Glomerular endothelial cell (primary cell): ENCODE measurements at places on chromosomes 16 and 17.

DNA sequence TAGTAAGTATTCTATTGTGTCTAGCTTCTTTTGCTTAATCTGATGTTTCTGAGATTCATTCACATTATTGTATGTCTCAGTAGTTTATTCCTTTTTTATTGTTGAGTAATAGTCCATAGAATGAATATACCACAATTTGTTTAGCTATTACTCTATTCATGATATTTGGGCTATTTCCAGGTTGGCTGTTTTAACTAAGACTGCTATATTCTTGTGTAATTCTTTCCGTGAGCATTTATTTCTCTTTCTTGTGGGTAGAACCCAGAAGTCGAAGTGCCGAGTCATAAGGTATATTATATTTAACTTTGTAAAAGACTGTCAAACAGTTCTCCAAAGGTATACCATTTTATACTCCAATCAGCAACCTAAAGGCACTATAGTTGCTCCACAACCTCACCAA lies 160.8 kb downstream of the ANKFN1 start:
- DNase-seq, result no peak

DNA sequence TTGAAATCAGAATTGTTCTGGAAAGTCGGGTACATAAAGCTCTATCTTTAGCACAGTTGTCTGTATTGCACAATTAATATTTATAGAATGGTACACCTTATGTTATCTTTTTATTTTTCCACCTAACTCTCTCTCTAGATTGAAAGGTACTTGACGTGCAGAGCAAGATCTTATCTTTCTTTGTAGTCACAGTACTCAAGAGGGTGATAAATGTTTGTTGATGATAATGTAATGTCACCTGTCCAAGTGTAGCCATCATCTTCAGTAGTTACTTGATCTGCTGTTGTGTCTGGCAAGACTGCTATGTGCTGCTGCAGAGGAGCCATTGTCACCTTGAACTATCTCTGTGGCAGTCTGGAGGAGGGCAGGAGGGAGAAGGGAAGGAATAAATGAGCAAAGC lies 5.3 kb downstream of the HMOX2 start:
- DNase-seq, result no peak

DNA sequence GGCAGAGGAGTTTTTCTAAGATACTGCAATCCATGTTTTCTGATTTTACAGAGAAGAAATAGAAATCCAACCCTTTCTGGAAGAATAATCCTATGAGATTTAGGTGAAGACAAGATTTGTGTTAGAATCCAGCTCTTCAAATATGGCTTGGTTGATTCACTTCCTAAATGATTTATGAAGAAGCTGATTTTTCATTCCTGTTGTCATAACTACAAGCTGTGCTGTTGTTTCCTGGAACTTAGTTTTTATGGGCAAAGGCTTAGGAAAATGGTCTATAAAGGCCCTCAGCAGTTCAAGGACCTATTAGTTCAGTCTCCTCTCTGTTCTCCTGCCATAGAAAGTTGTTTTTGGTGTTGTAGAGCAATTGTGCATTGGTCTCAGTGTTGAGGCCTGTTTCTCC lies 174.2 kb upstream of the FAM20A start:
- DNase-seq, result peak; percentile 63

DNA sequence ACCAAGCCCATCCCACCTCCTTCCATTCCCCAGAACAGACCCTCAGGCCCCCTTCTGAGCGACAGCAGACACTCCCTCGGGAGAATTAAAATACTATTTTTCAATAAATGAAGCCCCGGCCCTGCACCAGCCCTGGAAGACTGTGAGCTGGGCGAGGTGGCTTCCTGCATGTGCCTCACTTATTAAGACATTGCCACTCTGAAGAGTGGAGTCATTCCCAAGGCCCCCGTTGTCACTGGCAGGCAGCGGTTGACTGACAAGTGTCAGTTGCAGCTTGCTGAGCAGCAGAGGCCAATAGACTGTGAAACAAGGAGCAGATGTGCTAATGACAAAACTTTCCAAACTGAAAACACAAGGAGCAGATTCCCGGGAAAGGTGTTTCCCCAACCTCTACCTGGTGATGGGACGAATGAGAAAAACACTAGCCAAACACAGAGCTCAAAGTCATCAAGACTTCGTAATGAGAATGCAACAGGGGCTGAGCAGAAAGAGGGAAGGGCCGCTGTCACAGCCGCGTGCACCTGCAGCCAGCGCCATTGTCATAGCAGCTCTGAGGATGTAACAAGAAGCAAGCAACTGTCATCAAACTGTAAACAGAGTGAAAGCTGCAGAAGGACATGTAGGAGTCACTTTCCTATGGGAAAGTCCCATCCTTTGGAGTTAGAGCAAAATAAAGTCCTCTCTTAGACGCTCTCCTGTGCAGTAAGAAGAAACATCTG lies 232.1 kb downstream of the C16orf78 start:
- DNase-seq, result no peak

- DNase-seq, result no peak
Measured at GRCh38 chr17:13292291-13292690, 274.5 kb upstream of the ELAC2 start.

DNA sequence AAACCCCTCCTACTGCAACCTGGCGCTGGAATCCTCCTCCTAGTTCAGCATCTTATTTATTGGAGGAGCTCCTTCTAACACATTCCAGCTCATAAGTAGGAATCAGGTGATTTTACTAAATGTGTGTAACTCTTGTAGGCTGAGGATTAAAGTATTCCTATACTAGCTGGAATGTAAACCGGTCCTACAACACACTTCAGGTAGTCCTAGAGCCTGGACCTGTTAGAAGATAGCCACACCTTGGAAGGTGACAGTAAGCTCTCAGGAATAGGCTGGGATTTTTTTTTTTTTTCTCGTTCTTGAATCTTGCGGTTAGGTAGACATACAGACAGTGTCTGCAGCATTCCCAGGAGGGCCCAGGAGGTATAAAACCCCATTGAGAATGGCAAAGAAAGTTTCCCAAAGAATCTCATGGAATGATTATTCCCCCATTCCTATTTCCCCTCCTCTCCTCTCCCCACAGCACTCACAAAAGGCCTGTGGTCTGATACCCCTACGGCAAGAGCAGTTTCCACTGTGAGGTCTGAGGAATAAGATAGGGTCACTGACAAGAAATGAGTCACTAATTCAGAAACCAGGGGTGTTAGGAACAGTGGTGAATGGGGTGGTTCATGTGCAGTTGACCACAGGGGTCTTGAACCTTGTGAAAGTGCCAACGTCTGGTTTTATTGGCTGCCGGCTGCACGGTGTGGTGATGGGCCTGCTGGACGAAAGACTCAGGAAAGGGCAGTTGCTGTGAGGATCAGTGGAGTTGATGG lies 267.1 kb downstream of the UTP18 start:
- DNase-seq, result no peak

DNA sequence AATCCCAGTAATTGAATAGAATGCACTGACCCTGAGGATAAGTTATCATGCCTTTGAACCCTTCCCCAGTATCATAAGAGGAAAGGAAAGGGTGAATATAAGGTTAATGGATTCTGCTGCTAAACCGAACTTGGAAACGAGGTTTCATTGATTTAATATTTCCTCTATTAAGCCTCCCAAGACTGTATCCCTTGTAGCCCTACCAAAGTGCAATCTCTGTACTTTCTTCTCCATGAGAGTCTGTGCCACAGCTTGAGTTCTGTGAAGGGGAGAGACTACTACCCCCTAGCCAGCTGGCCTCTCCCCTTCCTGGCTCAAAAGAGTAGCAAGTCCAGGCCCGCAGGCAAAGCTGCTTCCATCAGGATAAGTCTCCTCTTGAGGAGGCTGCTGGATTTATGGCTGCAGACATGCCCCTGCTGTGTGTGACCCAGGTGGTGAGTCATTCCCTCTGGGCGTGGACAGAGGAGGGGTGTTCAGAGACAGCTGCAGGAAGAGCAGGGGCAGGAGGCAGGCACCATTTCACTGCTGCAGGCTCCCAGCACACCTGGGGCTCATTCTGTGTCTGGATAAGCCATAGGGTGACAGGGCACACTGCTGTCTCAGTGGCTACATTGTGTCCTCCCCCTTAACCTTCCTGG lies 58.4 kb downstream of the TOM1L2 start:
- DNase-seq, result no peak

GRCh38 chr17:57948169-57948554 lies 7.0 kb downstream of the CUEDC1 start:
- no peak for DNase-seq

GRCh38 chr17:21454441-21454840 lies 78.3 kb downstream of the KCNJ12 start:
- DNase-seq, result no peak

- no peak for DNase-seq
Measured at GRCh38 chr16:57535680-57536305, 578 bp downstream of the CCDC102A start.

DNA sequence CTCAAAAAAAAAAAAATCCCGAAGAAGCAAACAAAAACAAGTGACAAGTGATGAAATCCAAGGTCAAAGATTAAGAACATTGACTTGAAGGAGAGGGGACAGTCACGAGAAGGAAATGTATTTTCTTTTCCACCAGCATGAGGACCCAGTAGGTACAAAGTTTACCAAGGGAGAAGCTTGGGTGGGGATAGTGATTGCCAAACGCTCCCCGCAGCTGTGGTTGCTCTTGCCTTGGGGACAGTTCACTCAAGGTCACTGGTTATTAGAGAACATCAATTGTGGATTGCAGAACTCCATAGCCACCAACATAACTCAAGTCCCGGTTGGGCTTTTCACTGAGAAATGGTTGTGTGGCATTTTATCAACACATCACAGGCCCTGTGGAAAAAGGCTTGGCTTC lies 27.0 kb downstream of the RSL1D1 start:
- DNase-seq, result no peak

GRCh38 chr16:82194086-82194485 lies 24.1 kb upstream of the MPHOSPH6 start:
- DNase-seq, result no peak

GRCh38 chr17:78735832-78736525 lies 46.1 kb downstream of the CYTH1 start:
- no peak for DNase-seq

DNA sequence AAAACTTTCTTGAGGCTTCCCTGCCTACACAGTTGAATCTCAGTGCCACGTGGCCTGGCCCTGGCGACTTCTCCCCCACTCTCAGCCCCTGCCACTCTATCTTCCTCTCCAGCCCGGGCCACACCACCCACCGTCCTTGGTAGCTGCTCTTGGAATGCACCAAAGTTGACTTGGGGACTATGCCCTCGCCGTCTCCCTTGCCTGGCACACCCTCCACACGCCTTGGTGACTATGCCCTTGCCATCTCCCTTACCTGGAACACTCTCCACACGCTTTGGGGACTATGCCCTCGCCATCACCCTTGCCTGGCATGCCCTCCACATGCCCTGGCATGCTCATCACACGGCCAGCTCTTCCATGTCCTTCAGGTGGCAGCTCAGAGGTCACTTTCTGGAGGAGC lies 15.5 kb upstream of the TVP23A start:
- no peak for DNase-seq

DNA sequence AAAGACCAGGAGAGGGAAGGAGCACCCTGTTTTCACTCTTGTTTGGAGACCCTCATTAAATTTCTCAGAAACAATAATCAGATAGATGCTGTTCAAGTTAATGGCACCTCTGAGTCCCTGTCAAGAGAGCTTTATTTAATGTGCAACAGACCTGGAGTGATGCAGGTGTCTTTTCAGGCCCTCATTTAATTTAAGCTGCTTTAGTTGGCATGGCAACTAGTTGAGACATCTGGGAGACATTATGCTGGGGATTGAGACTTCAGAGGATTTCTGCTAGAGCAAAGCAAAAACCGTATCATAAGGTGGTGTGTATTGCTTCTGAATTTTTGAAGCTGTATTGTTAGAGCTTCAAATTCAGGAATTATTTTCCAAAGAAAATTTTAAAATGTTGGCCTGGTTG lies 108.5 kb downstream of the NLK start:
- DNase-seq, result no peak

DNA sequence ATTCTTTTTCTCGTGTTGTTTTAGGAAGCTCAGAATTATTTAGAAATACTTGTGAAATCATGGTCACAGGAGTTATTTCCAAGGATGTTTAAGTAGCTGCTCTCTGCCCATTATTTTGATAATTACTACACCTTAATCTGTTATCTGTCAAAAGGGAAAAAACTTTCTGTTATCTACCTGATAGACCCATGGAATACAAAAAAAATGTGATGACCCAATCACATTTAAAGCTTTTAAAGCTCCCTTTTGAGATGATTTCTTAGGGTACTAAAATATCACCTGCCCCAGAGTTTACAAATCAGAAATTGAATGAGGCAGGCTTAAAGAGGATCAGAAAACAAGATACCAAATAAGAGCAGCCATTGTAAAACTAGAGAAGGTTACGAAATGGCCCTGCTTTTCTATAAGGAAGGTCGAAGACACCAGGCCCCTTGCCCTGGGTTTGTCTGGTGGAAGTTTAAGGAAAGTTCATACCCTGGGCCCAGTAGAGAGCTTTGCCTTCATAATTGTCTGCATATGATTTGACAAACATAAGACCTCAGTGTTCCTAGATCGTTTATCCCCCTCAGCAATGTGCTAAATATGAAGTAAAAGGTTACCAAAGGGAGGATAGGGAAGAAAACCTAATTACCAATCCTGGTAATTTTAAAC lies 149.9 kb upstream of the TBX2 start:
- DNase-seq, result no peak

DNA sequence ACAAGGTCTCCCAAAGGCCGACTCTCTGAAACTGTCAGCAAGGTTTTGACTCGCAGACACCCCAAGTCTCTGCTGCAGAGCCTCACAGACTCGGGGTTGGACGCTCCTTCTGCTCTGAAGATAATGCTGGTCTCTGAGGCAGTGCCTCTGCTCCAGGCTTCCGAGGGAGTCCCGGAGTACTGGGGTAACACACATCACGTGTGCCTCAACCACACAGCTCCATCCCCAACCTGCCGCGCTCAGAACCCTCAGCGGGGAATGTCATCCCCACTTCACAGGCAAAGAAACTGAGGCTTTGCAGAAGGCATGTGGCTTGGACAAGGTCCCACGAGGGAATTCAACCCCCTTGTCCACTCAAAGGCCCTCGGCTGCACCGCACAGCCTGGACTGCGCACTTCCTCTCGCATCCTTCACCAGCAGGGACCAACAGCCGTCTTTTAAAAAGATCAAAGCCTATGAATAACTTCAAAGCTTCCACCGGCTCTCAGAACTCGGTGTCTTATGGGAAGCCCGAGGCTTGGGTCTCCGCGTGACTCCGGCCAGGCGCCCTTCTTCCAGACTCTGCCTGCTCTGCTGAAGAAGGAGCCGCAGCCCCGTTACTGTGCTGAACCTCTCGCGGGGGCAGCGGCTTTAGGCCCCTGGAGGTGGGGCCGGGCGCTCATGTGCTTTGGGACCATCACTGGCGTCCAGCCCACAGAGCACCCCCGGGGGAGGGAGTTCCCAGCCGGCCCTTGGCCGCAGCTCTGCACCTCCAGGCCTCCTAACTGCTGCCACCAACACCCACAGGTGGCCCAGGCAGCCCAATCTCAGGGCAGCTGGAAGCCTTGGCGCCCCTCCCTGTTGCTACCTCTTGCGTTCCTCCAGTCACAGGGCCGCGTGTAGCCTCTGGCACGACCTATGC lies 2.2 kb downstream of the TMEM204 start:
- no peak for DNase-seq

- DNase-seq, result no peak
Measured at GRCh38 chr17:43669971-43670644, 8.4 kb upstream of the MEOX1 start.

GRCh38 chr17:48578616-48579470 lies 693 bp upstream of the HOXB4 start:
- no peak for DNase-seq

GRCh38 chr17:10025976-10026901 lies 121.2 kb upstream of the RCVRN start:
- no peak for DNase-seq
